CD4-positive, alpha-beta memory T cell (primary cell): ENCODE measurements at places on chromosomes 7 and 10.

DNA sequence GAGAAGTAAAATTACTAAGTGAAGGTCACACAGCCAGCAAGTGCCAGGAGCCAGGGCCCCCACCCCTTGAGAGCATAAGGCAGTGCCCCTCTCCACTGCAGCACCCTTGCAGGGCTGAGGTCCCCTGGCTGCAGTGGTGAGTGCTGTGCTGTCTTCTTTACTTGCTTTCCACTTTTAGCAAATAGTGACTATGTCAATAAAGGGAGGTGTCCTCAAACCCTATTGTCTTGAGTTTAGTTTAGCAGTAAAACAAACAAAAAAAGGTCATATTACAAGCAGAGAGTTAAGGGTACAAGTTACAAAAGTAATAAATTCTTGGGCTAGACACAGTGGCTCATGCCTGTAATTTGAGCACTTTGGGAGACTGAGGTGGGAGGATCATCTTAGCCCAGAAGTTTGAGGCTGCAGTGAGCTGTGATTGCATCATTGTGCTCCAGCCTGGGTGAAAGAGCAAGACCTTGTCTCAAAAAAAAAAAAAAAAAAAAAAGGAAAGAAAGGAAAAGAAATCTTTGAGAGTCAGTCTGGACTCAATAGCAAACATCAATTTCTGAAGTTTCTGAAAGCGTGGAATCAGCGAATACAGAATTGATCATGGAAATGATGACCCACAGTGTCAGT is 39.0 kb upstream of the KIF5B start:
- DNase-seq: no peak

- no peak for DNase-seq
Observed at GRCh38 chr10:97974526-97975525, 55.6 kb downstream of the CRTAC1 start.

GRCh38 chr7:13835442-13835841 is 154.0 kb downstream of the ETV1 start:
- no peak for DNase-seq

DNA sequence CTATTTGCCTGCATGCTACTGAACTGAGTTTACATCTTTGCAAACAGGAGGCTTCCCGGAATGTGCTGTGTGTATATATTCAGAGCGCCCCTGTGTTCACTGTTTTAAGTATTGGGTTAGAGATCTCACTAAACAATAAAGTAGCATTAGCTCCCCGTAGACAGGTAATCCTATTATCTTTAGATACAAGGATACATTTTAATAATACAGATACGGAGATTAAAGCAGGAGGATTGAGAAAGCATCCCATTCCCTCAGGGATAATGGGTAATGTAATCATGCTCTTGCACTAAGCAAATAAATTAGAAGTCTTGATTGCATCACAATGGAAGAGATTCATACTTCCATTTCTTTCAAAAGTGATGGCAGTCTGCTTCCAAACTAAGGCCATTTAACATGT is 809.0 kb downstream of the NRG3 start:
- no peak for DNase-seq

DNA sequence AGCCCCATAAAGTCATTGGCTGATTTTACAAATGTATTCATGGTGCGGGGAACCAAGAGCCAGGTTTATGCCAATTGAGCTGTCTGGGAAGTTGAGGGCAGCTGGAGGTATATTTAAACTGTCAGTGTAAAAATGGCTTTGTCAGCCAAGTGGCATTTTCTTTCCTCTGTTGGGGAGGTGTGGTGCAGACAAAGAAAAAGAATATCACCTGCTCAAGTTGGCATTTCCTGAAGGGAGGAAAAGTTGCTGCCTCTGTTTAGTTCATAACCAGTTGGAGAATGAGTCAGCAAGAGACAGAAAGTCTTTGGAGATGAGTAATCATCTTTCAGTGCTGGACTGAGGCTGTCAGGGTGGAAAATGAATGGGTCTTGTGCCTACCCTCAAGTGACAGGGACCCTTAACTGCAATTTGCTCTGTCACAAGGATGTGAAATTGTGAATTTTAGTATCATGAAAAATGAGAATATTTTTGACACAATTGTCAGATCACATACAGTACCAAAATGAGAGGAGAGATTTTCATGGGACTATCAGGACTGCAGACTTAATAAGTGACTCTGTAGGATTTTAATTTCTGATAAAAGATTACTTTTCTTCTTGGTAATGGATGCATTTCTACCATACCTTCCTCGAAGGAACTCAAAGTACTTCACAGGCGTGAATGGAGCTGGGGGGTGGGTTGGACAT is 137.3 kb downstream of the ANLN start:
- no peak for DNase-seq

- no peak for DNase-seq
Observed at GRCh38 chr10:102668326-102669107, 24.2 kb downstream of the TRIM8 start.

DNA sequence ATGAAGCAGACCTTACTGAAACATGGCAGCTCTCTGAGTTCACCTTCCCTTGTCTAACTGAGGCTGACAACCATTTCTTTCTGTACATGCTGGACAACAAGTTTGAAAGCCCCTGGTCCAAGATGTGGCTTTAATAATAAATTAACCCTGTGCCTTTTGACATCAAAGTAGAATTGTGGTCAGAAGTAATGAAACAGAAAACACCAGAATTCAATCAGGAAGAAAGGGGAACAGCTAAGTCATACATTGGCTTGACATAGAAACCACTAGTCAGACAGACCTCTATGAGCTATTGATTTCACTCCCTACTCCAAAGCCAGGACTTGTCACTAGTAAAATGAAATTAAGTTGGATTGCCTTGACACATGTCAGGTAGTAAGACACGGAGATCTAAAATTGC is 175.2 kb upstream of the ASAH2 start:
- no peak for DNase-seq

DNA sequence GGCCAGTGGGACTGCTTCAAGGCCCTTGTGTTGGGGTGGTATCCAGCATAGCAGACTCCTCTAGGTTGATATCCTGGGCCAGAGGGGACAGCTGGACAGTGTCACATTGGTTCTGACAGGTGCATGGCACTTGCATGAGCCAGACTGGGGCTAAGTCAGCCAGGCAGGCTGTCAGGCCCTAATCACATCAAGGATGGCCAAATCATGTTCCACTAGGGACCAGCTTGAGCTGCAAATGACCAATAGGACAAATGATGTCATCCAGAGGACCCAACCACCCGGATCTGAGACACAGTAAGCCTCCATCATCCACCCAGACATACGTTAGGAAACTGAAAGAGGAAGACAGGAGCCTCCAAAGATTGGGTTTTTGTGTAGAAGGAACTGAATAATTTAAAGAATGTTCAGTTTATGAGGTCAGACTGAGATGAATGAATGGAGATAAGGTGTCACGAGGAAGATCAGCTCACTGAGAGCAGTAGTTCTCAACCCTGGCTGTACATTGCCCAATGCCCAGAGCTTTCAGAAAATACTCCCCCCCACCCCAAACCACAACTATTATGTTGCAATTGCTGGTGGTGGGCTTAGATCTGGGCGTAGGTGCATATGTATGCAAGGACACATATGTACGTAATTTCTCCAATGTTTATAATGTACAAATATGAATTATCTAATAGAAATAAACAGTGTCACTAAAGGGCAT is 75.2 kb upstream of the INHBA start:
- no peak for DNase-seq
